Sciatic nerve (tissue), 2 donors: ENCODE measurements at places on chromosomes 3 and 15. TPM values are rescaled to one million over a fixed set of nuclear protein-coding genes. Genes with fewer than 3 reads are reported as not detected.
A peak's percentile ranks its signal among the peaks of the same experiment; 100 is the strongest.

KLHL40 gene
- total RNA-seq = 0.13 TPM

RNF7 gene
- 62.8 TPM for total RNA-seq

SPG21 gene
- 73.6 TPM for total RNA-seq

AMOTL2 gene
- total RNA-seq = 158 TPM

PCYT1A gene
- 63.8 TPM for total RNA-seq

DAZL gene
- not detected for total RNA-seq

DALRD3 gene
- total RNA-seq = 18.7 TPM

ANO10 gene
- 30.9 TPM for total RNA-seq

- DNase-seq = no peak
Observed at GRCh38 chr15:65400760-65401610, 21.8 kb downstream of the IGDCC4 start.

- no peak for DNase-seq
Observed at GRCh38 chr3:31412832-31413231, 119.9 kb upstream of the STT3B start.

DNA sequence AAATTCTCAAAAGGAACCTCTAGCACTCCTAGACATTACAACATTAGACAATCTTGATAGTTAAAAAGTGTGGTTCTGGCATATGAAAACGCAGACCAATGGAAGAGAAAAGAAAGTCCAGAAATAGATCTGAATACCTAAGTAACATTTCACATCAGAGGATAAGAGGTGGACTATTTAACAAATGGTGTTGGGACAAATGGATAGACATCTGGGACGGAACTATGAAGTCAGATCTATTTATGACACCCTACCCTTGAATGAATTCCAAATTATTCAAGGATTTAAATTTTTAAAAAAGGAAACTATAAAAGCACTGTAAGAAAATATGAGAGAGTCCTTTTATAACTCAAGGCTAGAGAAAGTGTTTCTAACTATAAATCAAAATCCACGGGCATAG is 111.3 kb downstream of the SCN11A start:
- DNase-seq = no peak

DNA sequence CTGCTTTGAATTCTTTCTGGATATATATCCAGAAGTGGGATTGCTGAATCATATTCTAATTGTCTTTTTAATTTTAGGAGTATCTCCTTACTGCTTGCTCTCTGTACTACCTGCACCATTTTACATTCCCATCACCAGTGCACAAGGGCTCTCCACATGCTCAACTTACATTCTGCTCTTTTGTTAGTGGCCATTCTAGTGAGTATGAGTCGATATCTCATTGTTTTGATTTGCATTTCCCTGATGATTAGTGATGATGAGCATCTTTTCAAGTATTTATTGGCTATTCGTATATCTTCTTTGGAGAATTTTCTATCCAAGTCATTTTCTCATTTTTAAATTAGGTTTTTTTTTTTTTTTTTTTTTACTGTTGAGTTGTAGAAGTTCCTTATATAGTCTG is 29.5 kb downstream of the PFN2 start:
- DNase-seq = no peak

- DNase-seq = no peak
Observed at GRCh38 chr3:122232485-122232884, 49.0 kb downstream of the CASR start.

DNA sequence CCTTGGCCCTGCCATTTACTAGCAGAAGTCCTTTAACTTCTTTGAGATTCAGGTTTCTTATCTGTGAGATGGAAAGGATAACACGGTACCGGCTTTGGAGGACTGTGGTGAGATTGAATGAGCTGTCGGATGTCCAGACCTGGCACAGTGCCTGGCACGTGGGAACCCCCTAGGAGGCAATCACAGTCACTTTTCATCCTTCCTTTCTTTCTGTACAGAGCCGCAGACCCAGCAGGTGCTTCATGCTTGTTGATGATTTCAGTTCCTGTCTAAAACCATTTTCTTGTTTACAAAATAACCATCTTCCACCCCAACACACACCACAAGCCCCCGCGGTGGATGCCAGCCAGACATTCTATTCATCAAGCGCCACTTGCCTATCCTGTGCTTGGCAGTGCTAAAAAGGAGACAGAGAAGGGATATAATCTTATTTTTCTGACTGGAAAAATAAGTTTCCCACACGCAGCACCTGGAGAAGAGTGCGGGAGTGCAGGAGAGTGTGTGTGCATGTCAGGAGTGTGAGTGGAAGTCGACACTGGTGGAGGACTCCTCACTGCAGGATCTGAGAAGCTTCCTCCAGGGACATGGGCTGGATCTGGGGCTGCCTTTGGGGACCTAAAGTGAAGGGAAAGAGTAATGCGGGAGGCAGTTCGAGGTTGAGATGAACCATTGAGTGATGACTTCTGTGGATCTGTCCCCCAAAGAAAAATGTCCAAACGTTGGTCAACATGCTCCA is 85.7 kb downstream of the ST6GAL1 start:
- peak; percentile 26 for DNase-seq

DNA sequence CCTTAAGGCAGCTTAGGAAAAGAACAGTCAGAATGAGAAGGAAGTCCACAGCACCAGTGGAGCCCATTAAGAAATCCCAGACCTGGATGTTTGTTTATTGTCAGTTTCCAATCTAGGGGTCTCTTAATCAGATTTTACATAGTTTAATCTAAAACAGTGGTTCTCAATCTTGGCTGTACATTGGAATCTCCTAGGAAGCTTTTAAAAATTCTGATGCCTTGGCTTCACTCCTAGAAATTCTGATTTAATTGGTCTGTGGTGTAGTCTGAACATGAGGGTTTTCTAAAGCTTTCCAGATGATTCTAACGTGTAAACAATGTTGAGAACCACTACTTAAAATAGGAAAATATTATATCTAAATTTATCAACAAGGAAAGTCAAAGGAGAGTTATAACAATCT is 56.6 kb upstream of the SPRED1 start:
- no peak for DNase-seq

DNA sequence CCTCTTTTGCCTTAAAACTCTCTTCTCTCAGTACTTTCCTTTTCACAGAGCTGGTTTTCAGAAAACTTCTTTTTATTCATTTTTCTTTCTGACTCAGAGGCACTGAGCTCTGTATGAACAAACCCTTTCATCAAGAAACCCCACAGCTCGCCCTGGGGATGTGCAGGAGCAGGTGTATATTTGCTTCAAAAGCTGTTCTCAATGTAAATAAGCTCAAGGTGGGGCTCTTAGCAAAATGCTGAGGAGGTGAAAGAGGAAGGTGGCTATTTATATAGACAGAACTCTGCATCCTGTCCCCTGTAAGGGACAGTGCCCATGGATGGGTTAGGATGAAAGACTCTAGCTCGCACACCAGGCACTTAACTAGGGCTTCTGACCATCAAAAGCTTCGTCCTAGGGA is 302.0 kb downstream of the WDR72 start:
- DNase-seq = no peak

GRCh38 chr3:168885028-168885427 is 778.5 kb downstream of the MECOM start:
- no peak for DNase-seq

- no peak for DNase-seq
Observed at GRCh38 chr15:79724312-79724711, 172.5 kb downstream of the MTHFS start.

DNA sequence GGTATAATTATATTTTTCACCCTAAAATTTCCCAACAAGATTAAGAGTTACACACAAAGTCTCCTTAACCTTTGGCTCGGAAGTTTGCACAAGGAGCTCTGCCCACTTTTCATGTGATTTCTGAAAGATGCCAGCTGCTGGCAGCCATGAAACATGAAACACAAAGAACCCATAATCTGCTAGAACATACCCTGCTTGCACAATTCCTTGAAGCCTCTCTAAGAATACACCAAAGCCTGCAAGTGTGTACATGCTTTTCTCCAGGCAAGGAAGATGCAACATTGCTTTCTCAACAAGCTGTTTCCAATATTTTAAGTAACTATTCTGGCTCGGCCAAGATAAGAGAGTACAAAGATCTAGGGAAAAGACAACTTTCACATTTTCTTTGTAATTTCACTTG is 182.0 kb upstream of the WNT5A start:
- no peak for DNase-seq

- DNase-seq = no peak
Observed at GRCh38 chr3:41370307-41370706, 171.0 kb downstream of the CTNNB1 start.

DNA sequence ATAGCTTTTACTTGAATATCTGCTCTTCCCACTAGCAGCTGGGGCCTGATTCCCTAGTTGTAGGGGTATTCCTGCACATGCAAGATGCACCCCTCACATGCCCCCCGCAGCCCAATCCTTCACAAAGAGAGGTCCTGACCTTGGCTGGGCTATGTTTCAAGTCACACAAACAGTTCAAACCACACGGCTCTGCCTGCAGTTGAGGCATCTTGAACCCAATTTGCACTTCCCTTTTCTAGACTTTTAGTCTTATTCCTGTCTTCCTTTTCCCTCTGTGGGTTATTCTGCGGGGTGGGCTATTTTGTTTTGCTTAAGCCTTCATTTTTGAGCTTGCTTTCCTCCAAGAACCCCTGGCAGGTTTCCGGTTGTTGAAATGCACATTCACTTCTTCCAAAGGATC is 13.3 kb upstream of the CCR1 start:
- DNase-seq = no peak
